ENCODE measurements at places on chromosomes 2 and 18. TPM values are rescaled to one million over a fixed set of nuclear protein-coding genes. Genes with fewer than 3 reads are reported as not detected.

Gene UGT1A8
- total RNA-seq = not detected

Gene HRH4
- not detected for total RNA-seq

Gene RIT2
- total RNA-seq = not detected

Gene CHST10
- 15.4 TPM for total RNA-seq

Gene BOLL
- total RNA-seq = not detected

Gene ZSCAN30
- 1.2 TPM for total RNA-seq

Gene CYTIP
- total RNA-seq = not detected

Gene CBLN2
- not detected for total RNA-seq

Gene MALL
- 131 TPM for total RNA-seq

Gene IWS1
- total RNA-seq = 46.9 TPM

Gene CPLX4
- not detected for total RNA-seq

Gene SLC40A1
- 2.7 TPM for total RNA-seq

Gene TUBB8B
- total RNA-seq = not detected

Gene LCT
- not detected for total RNA-seq

Gene CD8B2
- not detected for total RNA-seq

Gene C2orf66
- 0.11 TPM for total RNA-seq

Gene AMER3
- not detected for total RNA-seq

Gene DCDC2C
- total RNA-seq = not detected

Gene RTKN
- 28.0 TPM for total RNA-seq

Gene POTEJ
- total RNA-seq = not detected

Gene MEIS1
- 1.8 TPM for total RNA-seq

Gene KLHL14
- not detected for total RNA-seq

Gene CROCC2
- not detected for total RNA-seq

Gene GPR75
- total RNA-seq = 2.0 TPM

Gene SNTG2
- total RNA-seq = not detected

Gene ABCB11
- total RNA-seq = 0.02 TPM

Gene CHRNA1
- total RNA-seq = not detected

Gene ACVR2A
- total RNA-seq = 4.4 TPM

Gene CRIM1
- total RNA-seq = 133 TPM
